ENCODE measurements at places on chromosomes 5 and 9.

DNA sequence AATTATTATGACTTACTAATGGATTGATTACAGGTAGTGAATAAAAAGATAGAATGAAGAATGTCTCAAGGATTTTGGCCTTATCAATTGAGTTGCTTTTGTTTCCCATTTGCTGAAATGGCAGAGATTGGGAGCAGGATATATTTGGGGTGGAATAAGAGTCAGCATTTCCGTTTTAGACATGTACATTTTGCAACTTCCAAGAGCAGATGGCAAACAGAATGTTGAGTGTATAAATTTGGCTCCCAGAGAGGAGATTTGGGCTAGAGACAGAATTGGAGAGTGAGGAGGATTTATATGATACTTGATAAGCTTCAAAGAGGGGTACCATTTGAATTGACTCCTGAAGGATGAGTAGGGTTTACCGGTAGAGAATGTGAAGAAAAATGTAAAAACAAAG is 437.9 kb upstream of the PAPPA start:
- DNase-seq = no peak

DNA sequence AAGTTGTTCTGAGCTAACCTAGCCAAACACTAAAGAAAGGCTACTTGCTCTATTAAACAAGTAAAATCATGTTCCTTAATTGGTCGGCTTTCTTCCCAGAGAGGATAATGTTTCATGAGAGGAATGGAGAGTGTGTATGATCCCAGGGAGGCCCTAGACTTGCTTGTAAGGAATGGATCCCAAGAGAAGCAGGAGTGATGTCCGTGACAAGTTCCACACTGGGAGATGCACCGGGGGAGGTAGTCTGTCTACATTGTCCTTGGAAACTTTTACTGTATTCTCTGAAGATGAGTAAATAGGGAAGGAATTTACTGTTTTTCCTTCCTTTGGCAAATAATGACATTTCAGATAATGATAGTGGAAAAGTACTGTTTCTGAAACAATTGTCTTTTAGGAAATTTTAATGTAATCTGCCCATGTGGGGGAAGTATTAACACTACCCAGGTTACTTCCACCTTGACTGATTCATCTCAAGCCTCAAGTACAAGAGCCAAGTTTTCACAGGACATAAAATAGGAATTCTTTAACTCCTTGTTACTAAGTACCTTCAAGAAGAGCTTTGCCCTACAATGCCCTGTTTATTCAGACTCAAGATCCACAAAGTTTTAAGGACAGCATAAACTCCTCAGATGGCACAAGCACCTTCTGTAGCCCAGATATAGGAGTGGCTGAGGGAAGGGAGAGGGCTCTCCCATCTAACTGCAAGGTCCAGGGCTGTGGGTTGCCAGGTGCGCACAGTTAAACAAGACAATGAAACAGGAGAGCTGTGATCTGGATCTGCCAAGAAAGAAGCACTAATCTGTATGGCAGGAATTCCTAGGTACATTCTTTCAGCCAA is 152.1 kb downstream of the GNA14 start:
- no peak for DNase-seq

DNA sequence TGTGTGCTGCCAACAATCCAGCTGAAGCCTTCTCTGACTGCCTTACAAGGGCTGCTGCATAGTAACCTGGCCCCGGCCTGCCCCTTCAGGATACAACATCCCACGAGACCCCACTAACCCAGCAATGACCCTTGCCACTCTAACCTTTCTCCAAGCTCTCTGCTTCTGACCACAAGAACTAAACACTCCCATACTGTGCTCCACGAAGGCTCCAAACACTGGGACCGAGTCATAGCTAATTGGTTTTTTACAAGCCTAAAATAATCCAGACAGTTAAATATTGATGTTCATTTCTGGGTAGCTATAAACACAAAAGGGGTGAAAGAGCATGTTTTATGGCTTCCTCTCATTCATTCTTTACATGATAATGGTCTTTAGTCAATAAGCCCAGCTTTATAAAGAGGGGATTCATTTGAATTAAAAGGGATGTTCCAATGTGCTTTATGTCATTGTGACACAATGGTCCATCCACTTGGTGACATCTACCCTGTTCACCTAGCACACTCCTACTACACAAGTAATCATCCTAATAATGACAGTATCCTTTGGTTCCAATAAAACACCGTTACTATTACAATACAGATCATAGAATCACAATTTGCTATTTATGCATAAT is 16.2 kb upstream of the TLE4 start:
- DNase-seq = no peak

GRCh38 chr9:4591123-4591500 is 71.0 kb upstream of the PLPP6 start:
- no peak for DNase-seq

- DNase-seq = no peak
Observed at GRCh38 chr5:144017119-144017518, 153.3 kb downstream of the YIPF5 start.

DNA sequence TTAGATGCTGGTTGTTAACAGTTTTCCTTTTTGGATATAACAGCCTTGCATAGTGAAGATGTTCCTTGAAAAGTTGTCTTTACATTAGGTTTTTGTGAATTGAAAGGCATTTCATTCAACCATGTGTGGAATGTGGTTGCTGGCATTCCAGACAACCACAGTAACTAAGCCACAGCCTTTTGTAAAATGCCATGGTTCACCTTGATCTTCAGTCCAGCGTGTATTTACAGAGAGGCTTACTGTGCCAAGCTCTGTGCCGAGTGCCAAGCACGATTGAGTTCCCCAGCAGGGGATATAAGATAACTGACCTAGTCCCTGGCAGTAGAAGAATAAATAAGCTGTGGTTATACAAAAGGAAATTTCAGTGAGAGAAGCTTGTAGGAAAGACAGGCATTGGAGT is 4.9 kb downstream of the EXOSC2 start:
- no peak for DNase-seq
